ENCODE measurements at places on chromosomes 3 and 15.

GRCh38 chr3:37040231-37040630 is 46.9 kb downstream of the MLH1 start:
- no peak overlapping the region for H3K4me3 ChIP-seq
- H3K36me3 ChIP-seq, result peaks cover 59% of the 10 kb centered on the region
- no peaks in the 10 kb centered on the region for H3K27me3 ChIP-seq
- H3K27ac ChIP-seq, result no peak overlapping the region

GRCh38 chr3:57544181-57545125 is at the start of gene DNAH12:
DNAH12 (minus strand) TSS chr3:57544344; CDS start chr3:57542870, 1,474 bp downstream.
- peaks cover 2% of the 10 kb centered on the region for H3K4me1 ChIP-seq
- no peaks in the 10 kb centered on the region for H3K36me3 ChIP-seq
- no peak within 1 kb of the TSS for H3K4me3 ChIP-seq
- no peak within 1 kb of the TSS for H3K27ac ChIP-seq
- no peaks in the 10 kb centered on the region for H3K27me3 ChIP-seq

DNA sequence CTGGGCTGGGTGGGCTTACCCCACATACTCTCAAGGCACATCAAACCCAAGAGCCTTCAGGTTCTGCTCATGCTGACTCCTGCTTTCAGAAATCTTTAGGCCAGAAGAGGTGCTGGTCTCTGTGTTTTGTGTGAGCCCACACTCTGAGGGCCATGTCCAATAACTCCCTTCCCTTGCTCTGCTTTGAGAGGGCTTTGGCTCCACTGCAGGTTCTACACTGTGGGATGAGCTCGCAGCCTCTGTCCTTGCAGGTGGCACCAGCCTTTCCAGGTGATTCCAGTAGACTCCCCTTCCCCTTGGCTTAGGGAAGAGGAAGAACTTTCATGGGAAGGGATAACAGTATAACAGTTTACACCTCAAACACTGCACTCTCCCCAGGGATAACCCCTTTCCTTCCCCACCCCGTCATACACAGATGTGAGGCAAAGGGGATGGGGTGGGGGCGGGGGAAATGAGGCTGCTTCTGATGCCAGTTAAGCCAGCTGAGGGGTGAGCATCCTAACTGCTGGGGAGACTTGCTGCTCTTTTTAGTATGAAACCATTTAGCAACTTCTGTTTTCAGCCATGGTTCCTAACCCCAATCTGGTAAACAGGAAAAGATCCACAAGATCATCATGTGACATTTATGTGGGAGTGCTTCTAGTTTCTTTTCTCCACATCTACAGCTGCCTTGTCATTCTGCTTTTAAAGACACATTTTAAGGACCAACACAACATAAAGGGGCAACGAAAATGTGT is 262.4 kb downstream of the SLC9A9 start:
- no peaks in the 10 kb centered on the region for H3K27me3 ChIP-seq
- H3K4me1 ChIP-seq, result peaks cover 2% of the 10 kb centered on the region
- no peak overlapping the region for H3K27ac ChIP-seq
- DNase-seq, result peak; percentile 24
- no peak overlapping the region for H3K4me3 ChIP-seq
- H3K36me3 ChIP-seq, result peaks cover 1% of the 10 kb centered on the region

GRCh38 chr3:117405359-117405758 is 695.8 kb downstream of the TUSC7 start:
- no peaks in the 10 kb centered on the region for H3K4me1 ChIP-seq
- no peak overlapping the region for H3K4me3 ChIP-seq
- DNase-seq, result no peak
- H3K36me3 ChIP-seq, result no peaks in the 10 kb centered on the region
- no peaks in the 10 kb centered on the region for H3K27me3 ChIP-seq
- no peak overlapping the region for H3K27ac ChIP-seq

GRCh38 chr15:93454788-93455187 is 365.8 kb upstream of the RGMA start:
- H3K36me3 ChIP-seq, result no peaks in the 10 kb centered on the region
- no peak for DNase-seq
- no peaks in the 10 kb centered on the region for H3K4me1 ChIP-seq

DNA sequence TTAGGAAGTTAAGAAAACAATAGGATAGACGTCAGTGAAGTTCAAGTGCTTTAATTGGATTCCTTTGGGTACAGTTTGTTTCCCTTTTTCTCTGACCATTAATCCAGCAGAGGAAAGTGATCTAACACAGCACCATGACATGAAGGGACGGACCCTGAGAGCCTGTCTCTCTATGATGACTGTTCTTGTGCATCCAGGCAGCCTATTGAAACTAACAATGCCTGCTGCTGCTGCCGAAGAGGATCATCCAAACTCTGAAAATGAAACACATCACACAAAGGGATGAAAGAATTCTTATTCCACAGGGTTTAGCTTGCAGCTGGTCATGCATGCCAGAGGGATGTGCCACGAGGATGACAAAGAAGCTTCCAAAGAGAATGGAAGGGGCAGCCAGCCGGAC is 75.5 kb downstream of the ZBTB20 start:
- H3K4me3 ChIP-seq, result no peak overlapping the region
- DNase-seq, result no peak
- no peak overlapping the region for H3K27ac ChIP-seq
- no peaks in the 10 kb centered on the region for H3K27me3 ChIP-seq

DNA sequence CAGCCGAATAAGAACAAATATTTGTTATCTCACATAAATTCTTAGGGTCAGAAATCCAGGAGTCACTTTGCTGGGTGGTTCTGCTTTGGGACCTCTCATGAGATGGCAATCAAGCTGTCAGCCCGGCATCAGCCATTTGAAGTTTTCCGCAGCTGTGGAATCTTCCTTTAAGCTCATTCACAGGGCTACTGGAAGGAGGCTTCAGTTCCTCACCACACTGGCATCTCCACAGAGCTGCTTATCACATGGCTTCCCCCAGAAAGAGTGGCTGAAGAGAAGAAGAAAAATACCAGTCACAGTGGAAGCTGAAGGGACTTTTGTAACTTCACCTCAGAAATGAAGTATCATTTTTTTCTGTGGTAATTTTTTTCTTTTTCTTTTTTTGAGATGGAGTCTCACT is 267.7 kb downstream of the CHL1 start:
- no peaks in the 10 kb centered on the region for H3K4me1 ChIP-seq
- no peak overlapping the region for H3K27ac ChIP-seq
- no peaks in the 10 kb centered on the region for H3K27me3 ChIP-seq
- DNase-seq, result no peak
- no peak overlapping the region for H3K4me3 ChIP-seq
